Activated T-cell treated with anti-CD3 and anti-CD28 coated beads for 24 hours (primary cell): ENCODE measurements at places on chromosomes 12 and 14.

GRCh38 chr12:99529966-99530365 is 117.6 kb upstream of the GARIN6 start:
- no peak for DNase-seq

DNA sequence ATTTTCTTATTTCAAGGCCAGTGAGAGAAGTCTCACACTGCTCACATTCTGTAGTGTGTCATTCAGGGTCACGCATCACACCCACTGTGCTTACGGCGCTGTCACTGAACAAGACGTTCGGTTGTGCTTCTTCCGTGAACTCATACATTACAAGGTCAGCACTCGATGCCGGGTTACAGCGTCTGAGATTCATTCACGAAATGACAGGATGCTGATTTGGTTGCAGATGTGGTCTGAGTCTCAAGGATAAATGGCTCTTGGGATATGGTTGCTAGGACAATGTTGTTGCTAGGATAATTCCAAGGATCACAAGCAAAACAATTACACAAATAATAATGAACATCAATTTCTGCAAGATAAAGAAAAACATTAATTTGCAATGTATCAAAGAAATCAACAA is 47.4 kb downstream of the STX2 start:
- no peak for DNase-seq

GRCh38 chr14:57492859-57493258 is 798 bp downstream of the CCDC198 start:
- no peak for DNase-seq

- DNase-seq, result no peak
Observed at GRCh38 chr14:63764103-63764502, 36.2 kb upstream of the SGPP1 start.

DNA sequence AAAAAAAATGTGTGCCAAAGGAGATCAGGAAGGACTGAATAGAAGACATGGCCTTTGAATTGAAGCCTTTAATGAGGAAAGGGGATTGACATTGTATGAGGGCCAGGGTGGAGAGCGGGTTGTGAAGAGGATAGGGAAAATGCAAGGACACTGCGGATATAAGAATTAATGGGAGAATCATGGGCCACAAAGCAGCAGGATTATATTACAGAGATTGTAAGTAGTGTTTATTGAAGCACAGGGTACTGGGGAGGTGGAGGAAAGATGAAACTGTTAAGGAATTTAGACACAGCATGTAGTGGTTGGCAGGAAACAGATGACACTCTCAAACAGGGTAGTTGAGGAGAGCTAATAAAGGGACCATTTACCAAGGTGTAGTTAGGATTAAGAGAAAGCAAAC is 16.4 kb upstream of the POC1B start:
- no peak for DNase-seq

DNA sequence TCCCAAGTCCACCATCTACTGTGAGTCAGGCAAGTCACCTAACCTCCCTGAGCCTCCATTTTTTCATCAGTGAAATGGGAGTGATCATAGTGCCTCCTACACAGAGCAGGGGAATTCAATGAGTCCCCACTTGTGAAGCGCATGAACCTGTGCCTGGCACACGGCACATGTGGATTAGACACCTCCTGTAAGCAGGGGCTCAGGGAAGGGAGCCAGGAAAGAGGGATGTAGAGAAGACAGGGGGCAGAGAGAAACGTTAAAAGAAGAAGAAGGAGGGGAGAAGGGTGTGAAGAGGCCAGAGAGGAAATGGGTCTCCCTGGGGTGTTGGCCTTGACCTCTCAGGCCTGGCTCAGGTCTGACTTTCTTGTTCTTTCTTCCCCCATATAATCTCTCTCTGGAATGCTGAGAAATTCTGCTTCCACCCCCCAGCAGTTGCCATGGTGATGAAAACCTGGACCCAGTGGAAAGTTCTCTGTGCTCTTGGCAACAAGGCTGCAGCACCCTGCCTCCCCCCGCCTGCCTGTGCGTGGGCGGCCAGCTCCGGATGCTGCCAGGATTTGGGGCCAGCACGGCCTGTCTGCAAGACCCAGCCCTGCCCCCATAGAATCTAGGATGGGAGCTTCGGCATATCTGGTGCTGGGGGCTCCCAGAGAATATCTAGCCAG is 94.5 kb downstream of the CALM1 start:
- DNase-seq, result no peak

DNA sequence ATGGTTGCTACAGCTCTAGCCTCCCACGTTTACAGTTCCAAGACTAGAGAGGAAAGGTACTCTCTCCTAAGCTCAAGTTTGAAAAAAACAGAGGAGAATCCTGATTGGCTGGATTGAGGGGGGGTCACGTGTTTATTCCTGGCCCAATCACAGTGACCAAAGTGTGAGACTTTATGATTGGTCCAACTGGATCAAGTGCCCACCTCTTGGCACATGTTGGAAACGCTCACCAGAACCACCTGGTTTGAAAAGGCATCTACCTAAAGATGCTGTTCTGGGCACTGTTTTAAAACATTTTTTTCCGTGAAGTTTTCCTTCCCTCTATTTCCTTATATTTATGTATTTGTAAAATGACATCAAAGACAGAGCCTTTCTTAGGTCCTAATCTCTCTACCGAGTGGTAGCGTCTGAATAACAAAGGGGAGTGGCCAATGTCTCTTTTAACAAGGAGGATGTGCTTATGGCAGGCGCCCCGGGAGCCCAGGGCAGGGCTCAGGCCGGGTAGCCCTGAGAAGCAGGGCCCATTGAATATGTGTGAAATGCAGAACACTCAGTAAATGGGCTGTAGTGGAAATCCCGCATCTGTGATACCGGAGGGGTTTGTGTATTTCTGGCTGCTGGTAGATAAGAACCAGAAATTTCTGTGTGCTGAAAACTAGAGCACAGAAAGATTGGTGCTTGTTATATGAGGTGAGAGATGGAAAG is 146.2 kb downstream of the ATP23 start:
- DNase-seq, result no peak

DNA sequence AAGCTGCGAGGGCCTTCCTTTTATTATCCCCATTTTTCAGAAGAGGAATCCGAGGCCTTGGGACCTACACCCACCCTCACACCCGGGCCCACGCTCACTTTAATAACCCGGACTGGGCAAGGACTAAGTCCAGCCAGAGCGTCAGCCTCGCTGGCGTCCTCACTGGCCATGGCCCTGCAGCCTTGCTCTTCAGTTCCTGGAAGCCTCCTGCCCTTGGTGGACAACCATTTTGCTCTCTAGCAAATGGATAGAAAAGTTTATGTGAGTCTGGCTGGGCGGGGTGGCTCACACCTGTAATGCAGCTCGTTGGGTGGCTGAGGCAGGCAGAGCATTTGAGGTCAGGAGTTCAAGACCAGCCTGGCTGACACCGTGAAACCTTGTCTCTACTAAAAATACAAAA is 9.8 kb downstream of the RTL1 start:
- DNase-seq, result no peak

- DNase-seq, result no peak
Observed at GRCh38 chr12:105933671-105934665, 204.8 kb downstream of the NUAK1 start.

DNA sequence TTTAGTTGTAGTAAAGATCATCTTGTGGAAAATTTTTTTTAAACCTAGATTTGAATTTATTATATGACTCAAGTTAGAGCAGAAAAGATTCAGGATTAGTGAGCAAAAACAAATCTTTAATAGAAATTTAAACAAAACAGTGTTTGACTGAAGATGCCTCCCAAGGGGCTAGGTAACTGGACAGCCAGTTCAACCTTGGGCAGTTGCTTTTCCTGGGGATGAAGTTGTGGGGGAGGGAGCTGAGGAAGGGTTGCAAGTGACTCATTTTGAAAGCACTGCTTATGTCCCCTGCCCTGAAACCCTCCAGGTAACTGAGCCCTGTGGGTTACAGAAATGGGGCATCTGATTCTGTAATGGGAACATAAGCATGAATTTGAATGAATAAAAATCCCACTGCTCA is 13.1 kb downstream of the CFAP54 start:
- DNase-seq, result no peak

DNA sequence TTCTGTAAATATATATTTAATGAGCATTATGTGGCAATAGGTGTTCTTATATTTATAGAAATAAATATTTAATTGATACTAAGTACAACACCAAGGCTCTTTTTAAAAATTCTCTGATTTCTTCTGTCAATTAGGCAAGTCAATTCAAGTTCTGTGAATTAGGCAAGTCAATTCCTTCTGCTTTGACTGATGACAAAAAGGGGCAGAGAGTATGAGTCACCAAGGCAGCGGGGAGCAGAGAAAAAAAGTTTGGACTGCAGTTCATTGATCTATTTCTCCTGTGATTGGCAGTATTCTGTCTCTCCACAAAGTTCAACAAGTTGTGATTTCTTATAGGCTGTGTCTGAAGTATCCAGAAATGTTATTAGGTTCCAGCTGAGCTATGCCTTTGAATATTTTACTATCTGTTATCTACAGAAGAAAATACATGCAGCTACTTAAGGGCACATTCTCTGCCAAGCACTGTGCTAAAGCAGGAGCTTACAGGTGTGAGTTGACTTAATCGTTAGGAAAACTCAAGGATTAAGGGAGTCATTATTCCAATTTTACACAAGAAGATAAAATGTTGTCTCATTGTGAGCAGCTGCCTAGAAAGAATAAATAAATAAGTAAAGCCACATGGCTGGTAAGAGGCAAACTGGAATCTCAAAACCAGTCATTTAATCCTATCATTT is 206.4 kb upstream of the ALG10B start:
- no peak for DNase-seq

DNA sequence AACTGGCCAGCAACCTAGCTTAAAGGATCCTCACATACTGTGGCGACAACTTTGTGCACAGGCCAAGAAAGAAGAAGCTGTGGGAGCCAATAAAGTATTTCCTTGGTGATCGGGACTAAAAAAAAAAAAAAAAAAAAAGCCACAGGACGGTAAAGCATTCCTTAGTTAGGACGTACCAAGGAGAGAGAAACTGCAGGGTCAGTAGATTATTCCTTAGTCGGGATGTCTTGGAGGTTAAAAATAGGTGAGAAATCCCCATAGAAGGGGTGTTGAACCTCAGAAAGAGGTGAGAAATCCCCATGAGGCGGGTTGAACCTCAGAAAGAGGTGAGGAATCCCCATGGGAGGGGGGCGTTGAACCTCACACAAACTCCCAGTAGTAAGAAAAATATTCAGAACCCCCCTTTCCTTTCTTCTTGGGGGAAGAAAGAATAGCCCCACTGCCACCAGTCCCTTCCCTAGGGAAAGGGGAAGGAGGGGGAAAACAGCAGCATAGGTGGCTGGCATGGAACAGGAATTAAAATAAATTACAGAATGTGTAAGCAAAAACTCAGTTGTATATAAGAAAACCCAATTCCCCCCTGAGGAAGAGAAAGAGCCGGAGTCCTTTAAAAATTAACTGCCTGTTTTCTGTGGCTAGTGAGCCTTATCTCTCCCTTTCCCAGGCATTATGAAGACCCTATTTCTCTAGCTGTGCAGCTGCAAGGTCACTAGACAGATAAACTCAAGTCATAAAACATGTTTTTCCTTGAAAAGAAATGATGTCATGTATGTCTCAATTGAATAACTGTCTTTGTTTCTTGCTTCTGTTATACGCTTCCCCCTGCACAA is 26.8 kb downstream of the KLRK1 start:
- no peak for DNase-seq

GRCh38 chr12:108328420-108328819 is 10.7 kb downstream of the CMKLR1 start:
- no peak for DNase-seq

- no peak for DNase-seq
Observed at GRCh38 chr14:95424529-95424928, 91.9 kb downstream of the SYNE3 start.

- DNase-seq, result no peak
Observed at GRCh38 chr12:106140223-106140986, 1.7 kb upstream of the NUAK1 start.

GRCh38 chr14:64792231-64792630 is 87.5 kb downstream of the SPTB start:
- no peak for DNase-seq

- DNase-seq, result no peak
Observed at GRCh38 chr14:22112004-22112403, 438.4 kb upstream of the OR4E1 start.

GRCh38 chr12:32266756-32267155 is 132.6 kb upstream of the FGD4 start:
- no peak for DNase-seq

DNA sequence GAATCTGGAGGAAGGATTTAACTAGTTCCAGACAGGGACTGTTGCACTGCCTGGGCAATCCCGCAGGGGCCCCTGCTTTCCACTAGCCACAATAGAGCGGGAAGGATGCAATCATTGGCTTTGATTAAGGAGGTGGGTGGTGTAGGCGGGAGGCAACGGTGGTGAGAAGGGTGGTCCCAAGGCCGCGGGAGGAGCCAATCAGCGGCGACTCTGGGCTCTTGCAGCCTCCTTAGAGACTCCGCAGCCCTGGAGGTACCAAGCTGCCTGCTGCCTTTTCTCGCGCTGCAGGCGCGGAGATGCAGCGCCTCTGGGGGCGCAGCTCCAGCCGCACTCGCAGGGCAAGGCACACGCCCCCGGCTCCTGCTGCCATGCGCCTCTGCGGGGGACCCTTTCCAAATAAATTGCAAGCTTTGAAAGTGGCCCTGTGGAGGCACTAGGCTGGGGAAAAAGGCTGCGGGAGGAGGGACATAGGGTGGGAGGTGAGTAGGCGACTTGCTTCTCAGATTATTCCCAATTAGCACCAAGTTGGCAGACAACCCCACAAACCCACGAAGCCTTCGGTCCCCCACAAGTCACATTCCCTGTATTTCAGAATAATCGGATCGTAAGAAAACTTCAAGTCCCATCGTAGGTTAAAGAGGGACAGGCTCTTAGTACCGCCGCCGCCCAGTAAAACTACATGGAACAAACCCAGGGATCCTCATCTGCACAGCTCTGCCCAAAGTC is 858 bp upstream of the KCNA1 start:
- no peak for DNase-seq

- no peak for DNase-seq
Observed at GRCh38 chr12:63007726-63008125, 72.8 kb upstream of the PPM1H start.

DNA sequence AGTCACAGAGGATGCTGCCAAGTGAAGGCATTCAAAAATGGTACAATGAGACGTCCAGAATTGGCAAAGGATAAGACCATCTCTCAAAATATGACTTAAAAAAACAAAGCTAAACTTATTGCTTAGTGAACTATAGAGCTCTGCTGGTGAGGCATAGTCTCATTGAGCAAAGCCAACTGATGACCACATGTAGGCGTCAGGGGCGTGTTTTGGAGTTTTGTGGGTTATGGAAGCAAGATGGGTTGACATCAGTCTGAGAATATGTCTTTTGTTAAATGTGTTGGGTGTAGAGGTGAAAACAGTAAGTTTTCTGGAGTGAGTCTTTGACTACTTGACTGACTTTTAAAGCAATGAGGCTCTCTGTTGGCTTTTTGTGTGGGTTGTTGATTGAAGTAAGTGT is 47.2 kb downstream of the ATL1 start:
- peak; percentile 11 for DNase-seq

DNA sequence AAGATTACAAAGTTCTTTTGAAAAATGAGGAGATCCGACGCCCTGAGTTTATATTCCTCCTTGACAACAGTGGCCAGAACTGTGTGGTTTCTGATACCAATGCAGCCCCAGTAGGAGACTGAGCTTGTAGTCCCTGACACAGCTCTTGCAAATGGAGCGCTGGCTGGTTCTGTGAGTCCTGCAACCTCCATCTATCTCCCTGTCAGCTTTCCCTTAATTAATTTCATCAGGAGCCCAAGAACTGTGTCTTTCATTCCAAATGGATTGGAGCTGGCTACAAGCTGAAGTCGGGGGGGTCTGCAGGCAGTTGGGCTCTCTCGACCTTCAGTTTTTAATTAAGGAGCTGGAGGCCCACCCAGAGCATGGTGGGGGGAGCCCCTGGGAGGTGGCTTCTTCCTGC is 160.6 kb downstream of the ADGRD1 start:
- no peak for DNase-seq

- no peak for DNase-seq
Observed at GRCh38 chr12:67208281-67209067, 60.7 kb upstream of the CAND1 start.

GRCh38 chr12:3251691-3252090 is 174.5 kb downstream of the TSPAN9 start:
- no peak for DNase-seq
